ENCODE measurements at places on chromosomes 1 and 21.

DNA sequence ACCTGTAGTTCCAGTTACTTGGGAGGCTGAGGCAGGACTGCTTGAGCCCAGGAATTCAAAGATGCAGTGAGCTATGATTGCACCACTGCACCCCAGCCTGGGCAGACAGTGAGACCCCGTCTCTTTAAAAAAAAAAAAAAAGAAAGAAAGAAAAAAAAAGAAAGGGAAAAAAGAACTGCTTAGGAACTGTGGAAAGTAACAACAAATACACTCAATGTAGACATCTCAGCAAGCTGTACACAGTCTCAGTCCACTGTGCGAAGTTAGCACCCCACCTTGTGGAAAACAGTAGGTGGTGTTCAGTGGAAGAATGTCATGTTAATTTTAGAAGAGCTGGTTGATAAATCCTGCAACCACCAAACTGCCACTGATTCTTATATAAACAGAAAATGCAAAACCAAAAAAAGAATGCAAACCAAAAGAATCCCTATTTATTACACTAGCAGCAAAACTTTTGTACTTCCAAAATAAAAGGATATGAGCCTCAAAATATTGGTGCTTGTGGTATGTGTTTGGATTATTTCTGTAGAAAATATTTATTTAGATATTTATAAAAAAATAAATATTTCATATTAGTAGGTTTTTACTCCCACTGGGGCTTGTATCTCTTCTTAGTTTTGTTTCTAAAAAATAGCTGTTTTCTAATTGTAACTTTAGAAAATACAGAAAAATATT lies 31.1 kb downstream of the ALG14 start:
- peak; percentile 5 for DNase-seq

DNA sequence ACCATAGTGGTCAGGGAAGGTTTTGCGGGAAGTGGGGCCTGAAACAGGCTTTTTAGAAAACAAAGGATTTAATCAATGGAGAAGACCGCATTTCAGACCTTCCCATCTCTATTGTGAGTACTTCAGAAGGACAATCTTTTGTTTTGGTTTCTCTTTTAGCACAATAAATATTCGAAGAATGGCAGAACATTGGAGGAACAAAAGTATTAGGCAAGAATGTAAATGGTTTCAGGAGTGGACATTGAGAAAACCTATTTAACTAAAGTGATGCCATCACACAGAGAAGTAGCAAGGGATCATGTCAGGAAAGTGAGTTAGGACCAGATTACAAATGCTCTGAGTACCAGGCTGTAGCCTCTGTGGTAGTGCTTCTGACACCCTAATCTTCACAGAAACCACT lies 26.8 kb upstream of the UBE2U start:
- DNase-seq, result no peak

DNA sequence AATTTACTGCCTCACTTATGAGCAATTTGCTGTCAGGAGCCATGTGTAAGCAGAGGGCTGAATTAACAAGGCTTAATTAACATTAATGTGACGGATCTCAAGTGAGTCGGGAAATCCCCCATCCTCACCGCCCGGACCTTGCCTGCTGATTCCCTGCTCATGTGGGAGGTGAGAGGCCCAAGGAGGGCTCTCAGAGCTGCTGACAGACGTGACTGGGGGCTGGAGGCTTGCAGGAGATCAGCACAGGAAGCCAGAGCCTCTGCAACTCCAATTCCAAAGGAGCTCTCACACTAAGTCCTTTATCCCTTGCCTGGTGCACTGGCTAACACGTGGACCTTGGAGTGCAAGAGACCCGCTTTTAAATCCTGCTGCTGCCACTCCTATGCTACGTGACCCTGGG lies 19.4 kb downstream of the LRP8 start:
- no peak for DNase-seq

DNA sequence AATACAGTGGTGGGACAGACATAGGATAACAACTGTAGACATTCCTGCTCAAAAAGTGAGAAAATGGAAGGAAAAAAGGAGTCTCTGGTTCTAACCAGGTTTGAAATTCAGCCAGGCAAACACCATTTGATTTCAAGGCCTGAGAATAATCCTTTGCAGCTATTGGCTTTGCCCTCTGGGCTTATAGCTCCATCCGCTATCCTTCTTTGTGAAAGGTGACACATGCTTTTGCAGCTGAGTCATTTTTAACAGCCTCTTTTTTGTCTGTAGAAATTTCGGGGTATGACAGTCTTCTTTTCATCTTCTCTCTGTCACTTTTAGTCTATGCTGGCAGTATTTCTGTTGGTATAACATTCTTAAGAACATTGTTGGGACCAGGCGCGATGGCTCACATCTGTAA lies 16.2 kb downstream of the SDHC start:
- DNase-seq, result no peak

DNA sequence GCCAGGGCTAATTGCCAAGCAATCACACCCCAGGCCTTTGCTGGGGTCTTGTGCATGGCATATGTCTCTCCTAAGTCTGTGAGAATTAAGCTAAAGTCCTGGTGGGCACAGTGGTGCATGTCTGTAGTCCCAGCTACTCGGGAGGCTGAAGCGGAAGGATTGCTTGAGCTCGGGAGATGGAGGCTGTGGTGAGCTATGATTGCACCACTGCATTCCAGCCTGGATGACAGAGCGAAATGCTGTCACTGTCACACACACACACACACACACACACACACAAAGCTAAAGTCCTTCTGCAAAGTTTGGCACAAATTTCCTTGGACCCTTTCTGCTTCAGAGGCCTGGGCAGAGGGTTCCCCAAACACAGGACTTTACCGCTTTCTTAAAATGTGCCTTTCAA lies 31.3 kb upstream of the DNAJC11 start:
- no peak for DNase-seq

- DNase-seq, result no peak
Measured at GRCh38 chr1:37177230-37177864, 143.0 kb upstream of the GRIK3 start.

DNA sequence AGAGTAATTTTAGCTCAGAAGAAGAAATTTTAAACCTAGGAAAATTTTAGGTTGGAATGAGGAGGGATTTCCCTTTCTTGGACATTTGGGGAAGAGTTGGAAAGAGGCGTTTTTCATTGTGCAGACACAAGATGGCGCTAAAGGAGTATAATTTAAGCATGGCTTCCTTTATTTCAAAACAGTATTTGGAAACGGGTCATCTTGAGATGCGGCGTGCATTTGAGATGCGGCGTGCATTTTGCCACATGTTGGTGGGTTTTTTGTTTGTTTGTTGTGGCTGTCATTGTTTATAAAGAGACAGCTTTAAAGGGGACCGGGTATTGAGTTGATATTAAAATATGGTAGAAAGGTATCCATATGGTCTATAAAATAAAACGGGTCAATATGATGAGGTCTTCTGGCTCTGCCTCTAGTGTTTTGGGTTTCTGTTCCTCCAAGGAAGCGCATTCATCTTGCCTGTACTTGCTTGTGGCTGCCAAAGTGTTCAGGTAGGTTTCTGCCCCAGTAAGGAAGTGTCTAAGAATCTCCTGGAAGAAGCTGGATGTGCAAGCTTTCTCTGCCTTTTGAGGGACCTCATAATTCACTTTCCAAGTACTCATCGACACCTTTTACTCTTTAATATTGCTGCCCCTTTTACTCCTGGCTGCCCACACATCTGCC lies 210.3 kb downstream of the SLC35F3 start:
- no peak for DNase-seq

GRCh38 chr1:226827458-226827857 lies 43.0 kb upstream of the PSEN2 start:
- DNase-seq, result no peak

- no peak for DNase-seq
Measured at GRCh38 chr1:9009438-9010370, 16.5 kb downstream of the SLC2A7 start.

DNA sequence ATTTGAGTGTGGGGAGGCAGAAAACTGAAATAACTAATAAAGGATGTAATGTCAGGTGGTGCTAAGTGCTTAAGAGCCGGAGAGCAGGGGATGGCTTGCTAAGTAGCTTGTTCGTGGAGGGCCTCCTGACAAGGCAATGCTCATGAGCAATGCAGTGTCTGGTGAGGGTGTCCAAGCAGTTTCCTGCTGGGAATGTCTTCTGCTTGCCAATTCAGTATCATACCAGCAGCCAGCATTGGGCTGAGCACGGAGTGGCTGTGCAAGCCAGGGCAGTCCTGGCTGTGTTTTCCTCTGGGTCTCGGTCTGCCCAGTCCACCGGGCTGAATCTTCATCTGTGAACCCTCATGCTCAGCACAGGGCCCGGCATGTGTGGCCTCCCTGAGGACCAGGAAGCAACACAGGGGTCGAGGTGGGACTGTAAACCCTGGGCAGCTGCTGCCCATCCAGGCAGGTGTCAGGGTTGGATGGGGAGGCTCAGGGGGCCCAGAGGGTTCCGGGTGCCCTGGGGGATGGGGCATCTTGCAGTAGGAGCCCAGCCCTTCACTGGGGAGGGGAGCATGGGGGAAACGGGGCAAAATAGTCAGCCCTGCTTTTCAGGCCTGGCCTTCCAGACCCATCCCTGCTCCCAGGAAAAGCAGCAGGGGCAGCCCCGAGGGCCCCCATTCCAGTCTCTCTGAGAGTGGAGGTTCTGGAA lies 27.5 kb downstream of the EDN2 start:
- no peak for DNase-seq

DNA sequence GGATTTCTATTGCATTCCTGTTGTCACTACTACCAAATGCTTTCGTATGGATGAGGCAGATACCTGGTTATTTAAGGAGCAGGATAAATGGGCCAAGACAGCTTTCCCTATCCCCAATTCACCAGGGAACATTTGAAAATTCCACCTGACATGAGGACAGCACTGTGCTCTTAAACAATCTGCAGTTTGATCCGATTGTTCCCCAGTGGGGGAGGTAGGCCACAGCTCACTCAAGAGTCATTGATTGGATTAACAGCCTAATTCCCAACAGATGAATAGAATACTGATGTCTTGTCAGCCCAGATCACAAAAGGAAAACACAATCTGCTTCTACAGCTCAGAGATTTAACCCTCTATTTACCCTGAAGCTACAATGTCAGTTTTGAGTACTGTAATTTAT lies 123.9 kb downstream of the LHX4 start:
- DNase-seq, result no peak

GRCh38 chr21:43864962-43865539 lies at the start of gene AGPAT3:
TSS of gene AGPAT3 (plus strand) at chr21:43865223. CDS start at chr21:43959682, 94,459 bp downstream.
- DNase-seq, result no peak

- no peak for DNase-seq
Measured at GRCh38 chr21:26888931-26889330, 43.7 kb upstream of the ADAMTS1 start.

DNA sequence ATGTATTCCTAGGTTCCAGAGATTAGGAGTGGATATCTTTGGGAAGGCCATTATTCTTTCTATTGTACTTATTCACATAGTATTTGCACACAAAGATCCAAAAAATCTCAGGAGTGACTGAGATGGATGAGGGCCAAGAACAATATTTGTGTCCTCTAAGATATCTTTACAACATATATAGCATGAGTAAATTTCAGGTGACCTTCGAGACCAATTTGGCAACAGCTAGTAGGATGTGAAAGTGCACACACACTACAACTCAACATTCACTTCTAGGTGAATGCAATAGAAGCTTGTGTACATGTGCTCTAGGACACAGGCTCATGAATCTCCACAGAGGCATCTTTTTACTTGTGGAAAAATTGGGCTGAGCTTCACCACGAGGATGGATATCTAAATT lies 224.0 kb downstream of the C1orf94 start:
- DNase-seq, result no peak

DNA sequence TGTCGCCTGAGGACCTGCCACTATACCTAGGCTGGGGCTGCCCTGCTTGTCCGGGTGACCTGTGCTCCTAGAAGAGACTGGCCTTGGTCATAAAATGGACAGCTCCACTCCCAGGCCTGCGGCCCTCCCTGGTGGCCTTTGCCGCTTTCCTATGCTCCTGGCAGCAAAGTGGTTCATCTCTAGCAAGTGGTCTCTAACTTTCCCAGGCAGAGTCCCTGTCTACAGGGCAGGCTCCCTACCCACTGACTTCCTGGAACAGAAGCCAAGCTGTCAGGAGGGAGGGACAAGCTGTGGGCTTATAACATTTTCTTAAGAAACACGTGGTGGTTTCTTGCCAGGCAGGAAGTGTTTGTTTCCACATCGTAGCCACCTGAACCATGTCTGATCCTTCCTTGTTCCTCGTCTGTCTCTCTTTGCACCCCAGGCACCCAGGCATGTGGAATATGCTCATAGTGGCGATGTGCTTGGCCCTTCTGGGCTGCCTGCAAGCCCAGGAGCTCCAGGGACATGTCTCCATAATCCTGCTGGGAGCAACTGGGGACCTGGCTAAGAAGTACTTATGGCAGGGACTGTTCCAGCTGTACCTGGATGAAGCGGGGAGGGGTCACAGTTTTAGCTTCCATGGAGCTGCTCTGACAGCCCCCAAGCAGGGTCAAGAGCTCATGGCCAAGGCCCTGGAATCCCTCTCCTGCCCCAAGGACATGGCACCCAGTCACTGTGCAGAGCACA lies 10.1 kb downstream of the H6PD start:
- no peak for DNase-seq

DNA sequence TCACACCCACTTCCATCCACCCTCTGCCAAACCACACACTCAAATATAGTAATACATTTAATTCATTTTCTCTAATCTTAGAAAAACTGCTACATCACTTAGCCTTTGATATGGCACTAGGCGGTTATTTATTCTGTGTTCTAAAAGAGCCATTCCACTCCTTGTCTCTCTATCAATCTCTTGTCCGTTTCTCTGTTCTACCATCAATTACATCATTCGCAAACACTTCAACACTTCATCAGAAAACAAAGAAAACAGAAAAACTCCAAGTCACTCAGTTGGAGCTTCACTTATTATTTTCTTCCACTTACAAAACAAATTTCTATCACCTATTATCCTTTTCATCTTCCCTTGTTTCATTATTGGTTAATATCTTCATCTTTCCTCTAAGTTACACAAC lies 1523.0 kb downstream of the KCNT2 start:
- DNase-seq, result no peak

DNA sequence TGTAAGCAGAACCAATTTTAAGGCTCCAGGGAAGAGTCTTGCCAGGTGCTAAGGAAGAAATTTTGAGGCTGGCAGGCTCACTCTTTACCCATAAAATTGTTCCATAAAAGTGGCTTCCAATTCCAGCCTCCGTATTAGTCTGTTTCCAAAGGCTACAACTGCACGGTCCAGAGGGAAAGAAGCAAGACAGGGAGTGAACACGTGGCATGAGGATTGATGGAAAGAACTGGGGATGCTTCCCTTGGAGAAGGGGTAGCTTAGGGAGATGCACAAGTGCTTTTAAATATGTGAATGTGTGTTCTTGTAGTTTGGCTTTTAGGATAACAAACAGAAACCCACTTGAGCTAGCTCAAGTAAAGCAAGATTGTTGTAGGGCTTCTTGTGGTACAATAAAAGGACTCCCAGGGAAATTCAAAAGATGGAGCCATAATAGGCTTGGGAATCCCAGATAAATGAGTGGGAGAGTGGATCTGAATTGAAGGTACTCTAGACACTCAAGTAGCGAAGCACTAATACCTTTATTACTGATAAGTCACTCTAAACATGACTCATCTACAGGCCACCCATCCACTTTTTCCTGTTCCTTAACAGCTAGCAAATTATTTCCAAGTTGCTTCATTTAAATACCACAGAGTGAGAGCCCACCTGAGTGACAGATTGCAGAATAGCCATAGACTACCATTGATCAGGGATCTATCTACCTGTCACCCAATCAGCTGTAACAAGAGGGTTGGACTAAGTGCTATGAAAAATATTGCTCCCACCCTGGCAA lies 34.8 kb upstream of the NPL start:
- no peak for DNase-seq

GRCh38 chr1:114691061-114691460 lies 4.3 kb downstream of the AMPD1 start:
- DNase-seq, result no peak
